Mesenchymal stem cell (in vitro differentiated cells and primary cell): ENCODE measurements at places on chromosomes 4 and X.

DNA sequence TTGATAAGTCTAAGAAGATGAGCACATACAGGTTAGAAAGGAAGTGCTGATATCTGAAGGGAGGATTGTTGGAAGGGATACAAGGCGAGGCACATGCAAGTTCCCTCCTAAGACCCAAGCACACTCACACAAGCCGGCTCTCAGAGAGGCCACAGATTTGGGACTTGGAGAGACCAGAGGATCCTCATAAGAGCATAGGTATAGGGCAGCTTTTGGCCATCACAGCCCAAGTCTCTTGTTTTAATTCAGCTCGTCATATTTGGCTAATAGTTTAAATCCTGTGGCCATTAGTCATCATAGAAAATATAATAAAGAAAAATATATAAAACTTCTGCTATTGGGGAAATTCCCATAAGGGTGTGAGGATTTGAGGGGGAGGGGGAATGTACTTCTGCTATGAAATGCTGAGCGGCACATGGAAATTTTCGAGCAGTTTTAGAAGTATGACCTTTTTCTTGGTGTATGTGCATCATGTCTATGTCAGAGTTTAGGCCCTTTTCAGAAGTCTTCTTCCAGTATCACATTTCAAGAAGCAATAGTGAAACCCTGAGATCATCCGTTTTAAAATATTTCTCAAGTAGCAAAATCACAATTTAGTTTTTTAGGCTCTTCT lies 97.7 kb downstream of the NFKB1 start:
- DNase-seq, result no peak

DNA sequence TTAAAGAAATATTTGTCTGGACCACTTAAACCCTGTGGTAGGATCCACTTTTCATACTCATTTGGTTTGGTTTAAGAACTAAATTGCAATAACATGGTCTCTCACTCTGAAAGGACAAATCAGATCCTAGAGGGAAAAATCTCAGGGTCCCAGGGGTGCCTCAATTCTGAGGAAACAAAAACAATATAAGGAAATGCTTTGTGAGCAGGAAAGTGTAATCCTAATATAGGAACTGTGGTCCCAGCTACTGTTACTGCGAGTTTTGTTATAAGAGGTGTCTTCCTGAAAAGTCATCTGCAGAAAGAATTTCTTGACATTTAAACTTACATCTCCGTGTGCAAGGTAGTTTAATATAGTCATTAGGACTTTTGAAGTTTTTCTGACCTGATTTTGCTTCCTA lies 420.1 kb upstream of the LCORL start:
- no peak for DNase-seq

GRCh38 chrX:101736651-101737050 lies 77.0 kb upstream of the ARMCX2 start:
- DNase-seq, result no peak

GRCh38 chrX:86044216-86044615 lies 3.1 kb downstream of the CHM start:
- DNase-seq, result no peak

DNA sequence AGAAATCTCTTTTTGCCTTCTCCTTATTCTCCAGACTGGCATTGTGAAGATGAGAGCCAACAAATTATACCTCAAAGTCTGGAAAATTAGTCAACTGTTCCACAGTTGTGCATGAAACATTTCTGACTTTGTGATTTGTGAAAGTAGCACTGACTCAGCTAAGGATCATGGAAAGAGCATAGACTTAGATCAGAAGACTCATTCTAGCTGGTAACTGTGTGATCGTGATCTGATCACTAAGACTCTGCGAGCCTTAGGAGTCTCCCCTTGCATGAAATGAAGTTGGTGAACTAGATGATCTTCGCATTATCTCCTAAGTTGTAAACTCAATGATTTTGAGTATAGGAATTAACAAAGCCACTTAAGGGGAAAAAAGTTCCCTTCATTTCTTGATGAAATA lies 668.1 kb downstream of the RPA4 start:
- DNase-seq, result no peak

GRCh38 chr4:145935253-145936141 lies 3.1 kb downstream of the ZNF827 start:
- DNase-seq, result no peak

- DNase-seq, result no peak
Measured at GRCh38 chr4:95643627-95644026, 94.9 kb upstream of the UNC5C start.

DNA sequence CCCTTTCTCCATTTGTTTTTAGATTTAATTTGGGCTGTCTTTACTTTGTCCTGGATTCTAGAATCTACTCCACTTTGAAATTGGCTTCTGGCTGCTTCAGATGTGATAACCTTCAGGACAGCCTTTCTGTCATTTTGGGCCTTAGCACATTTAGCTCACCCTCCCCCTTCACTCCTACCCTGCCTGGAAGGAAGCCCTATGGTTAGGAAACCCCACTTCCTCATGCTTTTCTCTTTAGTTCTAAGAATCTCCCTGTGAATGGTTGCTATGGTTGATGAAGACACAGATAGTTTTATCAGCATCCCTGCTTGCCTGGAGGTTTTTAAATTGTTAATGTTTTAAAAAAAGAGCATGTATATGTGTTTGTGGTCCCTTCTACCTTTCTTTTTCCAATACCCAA lies 100.7 kb upstream of the PTPN13 start:
- DNase-seq, result no peak

DNA sequence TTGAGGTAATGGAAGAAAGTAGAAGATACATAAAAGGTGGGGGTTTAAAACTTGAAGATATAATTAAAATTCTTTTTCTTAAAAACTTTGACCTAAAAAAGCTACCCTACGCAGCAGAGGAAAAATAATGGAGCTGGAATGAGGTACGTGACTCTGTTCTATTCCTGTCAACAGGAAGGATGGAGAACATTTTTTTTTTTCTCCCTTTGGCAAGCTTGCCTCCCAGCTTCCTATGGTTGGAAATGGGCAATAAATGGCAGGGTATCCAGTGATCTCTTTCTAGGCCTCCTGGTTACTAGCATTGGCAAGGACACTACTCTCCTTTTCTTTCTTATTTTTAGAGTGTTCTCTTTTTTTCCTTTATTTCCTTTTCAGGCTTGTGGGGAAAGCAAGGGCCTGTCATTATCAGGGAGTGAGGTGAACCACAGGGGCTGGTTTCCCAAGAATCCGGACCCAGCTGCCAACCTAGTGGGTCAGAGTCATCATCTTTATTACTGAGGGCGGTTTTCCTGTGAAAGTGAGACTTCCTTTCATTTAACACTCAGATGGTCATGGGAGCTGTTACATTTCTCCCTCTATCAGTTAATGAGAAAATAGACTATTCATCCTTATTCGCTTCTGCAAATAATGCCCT lies 224.6 kb downstream of the SPRY1 start:
- DNase-seq, result peak; percentile 39

GRCh38 chrX:13545726-13546125 lies 23.7 kb upstream of the EGFL6 start:
- no peak for DNase-seq

- no peak for DNase-seq
Measured at GRCh38 chr4:178296669-178297068, 854.4 kb upstream of the AGA start.

DNA sequence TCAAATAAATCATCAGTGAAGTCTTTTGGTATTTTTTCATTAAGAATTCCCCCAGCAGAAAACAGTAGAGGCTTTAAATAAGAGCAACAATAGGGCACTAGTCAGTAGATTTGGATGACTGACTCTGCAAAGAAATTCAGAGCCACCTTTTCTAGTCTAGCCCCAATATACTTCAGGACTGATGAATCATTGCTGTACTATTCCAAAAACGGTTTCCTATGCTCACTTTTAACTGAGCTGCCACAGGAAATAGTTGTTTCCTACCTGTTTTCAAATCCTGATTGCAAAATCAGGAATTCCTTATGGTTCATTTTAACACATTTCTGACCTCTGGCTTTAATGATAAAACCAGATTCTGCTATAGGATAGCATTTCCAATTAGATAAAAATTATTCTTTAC lies 171.6 kb downstream of the NR3C2 start:
- DNase-seq, result no peak

GRCh38 chrX:153781428-153782047 lies 697 bp downstream of the SRPK3 start:
- no peak for DNase-seq

DNA sequence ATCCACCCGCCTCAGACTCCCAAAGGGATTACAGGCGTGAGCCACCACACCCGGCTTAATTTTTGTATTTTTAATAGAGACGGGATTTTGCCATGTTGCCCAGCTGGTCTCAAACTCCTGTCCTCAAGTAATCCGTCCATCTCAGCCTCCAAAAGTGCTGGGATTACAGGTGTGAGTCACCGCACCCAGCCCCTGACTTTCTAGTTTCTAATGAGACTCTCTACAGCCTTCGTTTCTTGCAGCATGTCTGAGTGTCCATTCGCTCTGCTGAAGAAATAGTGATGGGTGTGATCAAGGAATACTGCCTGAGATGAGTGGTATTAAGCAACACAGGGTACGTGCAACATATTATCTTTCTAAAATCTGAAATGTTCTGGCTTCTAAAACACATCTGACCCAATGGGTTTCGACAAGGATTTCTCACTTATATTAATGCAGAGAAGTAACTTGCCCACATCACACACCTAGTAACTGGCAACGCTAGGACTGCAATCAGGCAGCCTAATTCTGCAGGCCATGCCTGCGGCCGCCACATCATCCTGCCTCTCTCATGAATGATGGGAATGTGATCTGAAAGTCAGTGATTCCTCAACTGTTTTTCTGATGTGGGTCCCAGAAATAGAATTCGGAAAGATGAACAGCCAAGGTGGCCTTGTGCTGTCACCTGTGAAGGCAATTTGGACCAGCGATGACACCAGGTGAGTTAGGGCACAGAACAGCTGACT lies 74.3 kb downstream of the RBM47 start:
- no peak for DNase-seq

DNA sequence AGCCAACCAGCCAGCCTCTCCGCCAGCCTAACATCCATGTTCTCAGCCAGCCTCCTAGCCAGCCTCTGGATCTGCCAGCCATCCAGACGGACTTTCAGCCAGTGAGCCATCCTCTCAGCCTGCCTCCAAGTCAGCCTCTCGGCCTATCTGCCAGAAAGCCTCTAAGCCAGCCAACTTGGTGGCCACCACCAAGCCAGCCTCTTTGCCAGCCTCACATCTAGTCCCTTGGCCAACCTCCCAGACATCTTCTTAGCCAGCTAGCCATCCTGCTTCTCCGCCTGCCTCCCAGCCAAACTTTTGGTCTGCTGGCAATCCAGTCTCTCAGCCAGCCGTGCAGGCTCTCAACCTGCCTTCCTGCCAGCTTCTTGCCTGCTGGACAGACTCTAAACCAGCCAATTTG lies 16.4 kb upstream of the ARAP2 start:
- DNase-seq, result no peak

GRCh38 chrX:145178268-145178667 lies 69.0 kb upstream of the SPANXN1 start:
- no peak for DNase-seq

DNA sequence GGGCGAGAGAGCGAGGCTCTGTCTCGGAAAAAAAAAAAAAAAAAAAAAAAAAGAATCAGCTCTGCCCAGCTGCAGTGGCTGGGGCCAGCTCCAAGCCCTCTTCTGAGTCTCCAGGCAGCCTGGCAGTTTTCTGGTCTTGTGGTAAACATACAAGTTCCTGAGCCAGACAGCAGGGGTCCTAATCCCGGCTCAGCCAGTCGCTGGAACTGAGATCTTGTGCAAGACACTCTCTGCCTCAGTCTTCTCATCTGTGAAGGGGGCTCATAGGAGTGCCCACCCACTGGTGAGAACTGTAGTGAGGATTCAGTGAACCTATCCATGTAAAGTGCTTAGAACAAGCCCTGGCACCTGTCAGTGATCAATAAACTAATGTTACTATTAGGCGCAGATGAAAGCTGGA lies 41.8 kb downstream of the C4orf50 start:
- DNase-seq, result no peak

- DNase-seq, result peak; percentile 3
Measured at GRCh38 chrX:132750331-132751062, 207.9 kb downstream of the HS6ST2 start.

DNA sequence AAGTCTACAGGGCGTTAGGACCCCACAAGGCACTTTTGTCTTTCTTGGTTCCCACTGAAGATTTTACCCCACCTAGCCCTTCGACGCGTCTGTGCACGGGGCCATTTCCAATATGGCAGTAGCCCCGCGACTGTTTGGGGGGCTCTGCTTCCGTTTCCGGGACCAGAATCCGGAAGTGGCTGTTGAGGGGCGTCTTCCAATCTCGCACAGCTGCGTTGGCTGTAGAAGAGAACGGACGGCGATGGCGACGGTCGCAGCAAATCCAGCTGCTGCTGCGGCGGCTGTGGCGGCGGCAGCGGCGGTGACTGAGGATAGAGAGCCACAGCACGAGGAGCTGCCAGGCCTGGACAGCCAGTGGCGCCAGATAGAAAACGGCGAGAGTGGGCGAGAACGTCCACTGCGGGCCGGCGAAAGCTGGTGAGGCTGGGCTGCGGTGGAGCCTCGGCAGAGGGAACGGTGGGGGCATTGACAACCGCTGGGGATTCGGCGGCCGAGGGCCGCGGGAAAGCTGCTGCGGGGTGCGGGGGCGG lies at the start of gene USP11:
TSS of gene USP11 (plus strand) at position 207 of the 530 bp plus-strand sequence. CDS start at position 242, 35 bp downstream.
- DNase-seq, result peak; percentile 56

DNA sequence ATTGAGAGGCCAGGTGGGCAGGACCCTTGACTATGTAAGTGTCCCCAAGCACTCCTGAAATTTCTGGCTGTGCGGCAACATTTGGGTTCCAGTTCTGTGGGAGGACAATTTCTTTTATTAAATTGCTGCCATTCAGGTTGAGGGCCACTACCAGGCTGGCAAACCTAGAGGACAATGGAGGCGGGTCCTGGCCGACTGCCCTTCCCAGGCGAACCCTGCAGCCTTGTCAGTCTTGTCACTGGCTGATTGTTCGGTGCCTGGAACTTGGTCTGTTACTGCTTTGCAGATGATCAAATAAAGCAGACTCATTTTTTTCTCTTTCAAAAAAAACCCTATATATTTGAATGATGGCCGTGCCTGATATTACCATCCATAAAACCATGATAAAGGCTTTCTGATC lies 6.6 kb upstream of the TMEM128 start:
- no peak for DNase-seq

- no peak for DNase-seq
Measured at GRCh38 chr4:132026816-132027215, 1122.3 kb upstream of the PCDH10 start.

DNA sequence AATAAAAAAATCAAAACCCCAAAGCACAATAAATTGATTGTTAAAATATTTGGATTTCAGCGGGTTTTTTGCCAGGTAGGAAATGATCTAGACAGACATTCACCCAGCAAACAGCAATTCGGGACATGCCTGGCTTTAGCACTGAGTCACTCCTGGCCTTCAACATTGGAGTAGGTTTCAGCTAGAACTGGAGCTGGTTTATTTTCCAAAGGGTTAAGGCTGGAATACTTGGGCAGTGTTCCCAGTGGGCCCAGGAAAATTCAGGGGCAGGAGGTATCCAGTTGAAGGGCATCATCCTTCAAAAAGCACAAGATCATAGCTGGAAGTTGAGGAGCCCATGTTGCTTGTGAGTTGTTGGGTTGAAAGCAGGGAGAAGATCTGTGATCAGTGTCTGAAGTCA lies 41.0 kb downstream of the TXLNG start:
- DNase-seq, result no peak

DNA sequence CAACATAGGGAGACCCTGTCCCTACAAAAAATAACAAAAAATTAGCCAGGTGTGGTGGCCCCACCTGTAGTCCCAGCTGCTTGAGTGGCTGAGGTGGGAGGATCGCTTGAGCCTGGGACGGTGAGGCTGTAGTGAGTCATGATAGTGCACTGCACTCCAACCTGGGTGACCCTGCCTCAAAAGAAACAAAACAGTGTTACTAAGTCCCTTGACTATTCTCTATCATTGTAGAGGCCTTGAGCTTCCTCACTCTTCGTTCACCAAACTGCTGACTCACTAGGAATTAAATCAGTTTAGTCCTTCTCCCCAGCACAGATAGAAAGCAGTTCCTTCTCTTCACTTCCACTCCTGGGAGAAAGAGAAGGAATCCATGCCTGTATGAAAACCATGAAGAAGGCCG lies 14.5 kb downstream of the CDS1 start:
- DNase-seq, result no peak
